ENCODE measurements at places on chromosomes 1 and 21.

GRCh38 chr1:211632117-211632807, 43.2 kb downstream of the NEK2 start:
- no peak for DNase-seq

GRCh38 chr1:59641836-59642235, 172.9 kb upstream of the HOOK1 start:
- DNase-seq = no peak

DNA sequence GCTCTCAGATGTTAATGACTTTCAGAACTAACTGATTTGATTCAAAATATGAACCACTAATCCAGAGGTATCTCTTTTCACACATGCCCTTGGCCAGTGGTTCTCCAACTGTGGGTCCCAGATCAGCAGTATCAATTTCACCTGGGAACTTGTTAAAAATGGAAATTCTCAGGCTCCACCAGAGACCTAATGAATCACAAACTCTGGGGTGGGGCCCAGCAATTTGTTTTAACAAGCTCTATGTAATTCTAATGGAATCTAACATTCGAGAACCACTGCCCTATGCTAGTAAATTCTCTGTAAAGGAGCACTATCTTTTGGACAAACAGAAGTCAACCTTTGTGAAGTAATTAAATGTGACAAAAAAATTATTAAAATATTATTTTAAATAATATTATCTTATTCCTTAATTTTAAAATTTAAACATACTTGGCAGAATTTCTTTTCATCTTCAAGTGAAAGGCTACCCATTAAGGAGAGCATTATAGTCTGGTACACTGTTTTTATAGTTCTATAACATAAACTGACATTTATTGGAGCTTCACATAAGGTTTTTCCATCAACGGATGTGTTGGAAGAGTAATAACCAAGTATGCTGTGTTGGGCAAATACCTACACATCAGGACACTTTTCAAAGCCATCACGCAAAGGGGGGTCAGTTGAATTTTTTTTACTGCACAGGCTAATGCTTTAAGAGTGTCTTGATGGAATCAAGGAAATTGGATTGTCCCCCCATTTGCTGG, 130.4 kb downstream of the LHX4 start:
- no peak for DNase-seq

GRCh38 chr1:207711285-207711684, 40.6 kb upstream of the CD46 start:
- no peak for DNase-seq

GRCh38 chr1:43123031-43123430, 49.1 kb downstream of the EBNA1BP2 start:
- no peak for DNase-seq

- no peak for DNase-seq
These were observed 124.3 kb downstream of the DISC1 start for GRCh38 chr1:231750818-231751362.

- DNase-seq = no peak
These were observed 32.3 kb downstream of the RAB3GAP2 start for GRCh38 chr1:220239966-220240365.

- no peak for DNase-seq
These were observed 9.3 kb upstream of the RPE65 start for GRCh38 chr1:68459091-68459490.

- no peak for DNase-seq
These were observed 395.7 kb downstream of the BRINP2 start for GRCh38 chr1:177566495-177566894.

GRCh38 chr1:232385221-232385620, 244.7 kb downstream of the SIPA1L2 start:
- DNase-seq = no peak

DNA sequence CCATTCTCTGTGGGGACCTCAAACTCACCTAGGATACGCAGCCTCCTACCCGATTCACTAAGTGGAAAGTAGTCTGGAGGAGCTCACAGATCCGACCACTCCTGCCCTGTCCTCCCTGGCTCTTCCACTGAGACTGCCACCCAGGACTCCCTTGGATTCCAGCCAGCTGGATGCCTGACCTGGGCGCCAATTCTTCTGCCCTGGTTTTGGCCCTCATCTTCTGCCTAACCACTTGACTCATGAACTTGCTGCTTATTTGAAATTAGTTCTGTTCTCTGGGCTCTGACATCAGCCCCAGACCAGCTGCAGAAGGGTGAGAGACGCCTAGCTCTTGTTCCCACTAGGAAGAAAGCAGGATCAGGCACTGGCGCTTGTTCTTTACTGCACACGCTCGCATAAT, 48.9 kb downstream of the SLC35D1 start:
- DNase-seq = no peak

DNA sequence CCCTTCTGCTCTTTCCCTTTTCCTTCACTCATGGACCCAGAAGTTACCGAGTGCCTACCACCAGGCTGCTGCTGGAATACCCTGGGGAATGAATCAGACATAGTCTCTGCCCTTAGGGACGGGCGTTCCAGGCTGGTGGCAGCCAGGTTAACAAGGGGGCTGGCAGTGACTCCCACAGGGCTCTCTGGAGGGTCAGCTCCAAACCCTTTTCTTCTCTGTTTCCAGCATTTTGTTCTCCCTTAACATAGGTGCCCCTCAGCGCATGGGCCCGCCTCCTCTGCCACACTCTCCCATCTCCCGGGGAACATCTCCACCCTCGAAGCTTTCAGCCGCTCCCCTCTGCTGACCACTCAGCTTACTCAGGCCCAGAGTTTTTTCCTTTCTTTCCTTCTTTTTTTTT, 62.9 kb upstream of the LRP8 start:
- DNase-seq = no peak

GRCh38 chr1:216804111-216804510, 80.9 kb upstream of the ESRRG start:
- DNase-seq = no peak

- DNase-seq = no peak
These were observed 256.4 kb downstream of the PRDM2 start for GRCh38 chr1:13956393-13956792.

DNA sequence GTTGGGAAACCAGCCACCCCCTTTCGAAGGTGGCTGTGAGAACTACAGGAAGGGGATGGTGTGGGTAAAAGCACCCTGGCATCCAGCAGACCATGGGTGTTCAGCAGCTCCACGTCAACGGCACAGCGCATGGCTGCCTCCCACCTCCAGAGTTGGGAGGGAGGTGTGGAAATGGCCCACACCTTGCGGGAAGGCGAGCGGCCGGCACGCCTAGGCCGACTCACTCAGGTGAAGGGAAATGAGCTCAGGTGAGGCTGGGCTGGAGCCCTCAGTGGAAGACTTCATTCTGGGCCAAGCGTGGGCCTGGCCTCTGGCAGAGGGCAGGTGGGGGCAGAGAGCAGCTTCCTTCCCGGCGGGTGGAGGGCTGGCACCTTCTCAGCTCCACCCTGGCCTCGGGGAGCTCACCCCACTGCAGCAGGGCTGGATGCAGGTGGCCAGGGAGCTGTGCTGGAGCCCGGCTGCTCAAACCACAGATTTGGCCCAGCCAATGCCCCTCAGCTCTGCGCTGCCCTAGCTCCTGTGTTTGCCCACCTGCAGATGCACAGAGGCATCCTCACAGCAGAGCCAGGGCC, 24.8 kb upstream of the ALDH4A1 start:
- DNase-seq = peak; percentile 65

Data from CD4-positive, alpha-beta T cell treated with Interleukin-6 for 4 hours (primary cell).